CD4-positive, CD25-positive, alpha-beta regulatory T cell (primary cell): ENCODE measurements at places on chromosomes 1 and 21.

DNA sequence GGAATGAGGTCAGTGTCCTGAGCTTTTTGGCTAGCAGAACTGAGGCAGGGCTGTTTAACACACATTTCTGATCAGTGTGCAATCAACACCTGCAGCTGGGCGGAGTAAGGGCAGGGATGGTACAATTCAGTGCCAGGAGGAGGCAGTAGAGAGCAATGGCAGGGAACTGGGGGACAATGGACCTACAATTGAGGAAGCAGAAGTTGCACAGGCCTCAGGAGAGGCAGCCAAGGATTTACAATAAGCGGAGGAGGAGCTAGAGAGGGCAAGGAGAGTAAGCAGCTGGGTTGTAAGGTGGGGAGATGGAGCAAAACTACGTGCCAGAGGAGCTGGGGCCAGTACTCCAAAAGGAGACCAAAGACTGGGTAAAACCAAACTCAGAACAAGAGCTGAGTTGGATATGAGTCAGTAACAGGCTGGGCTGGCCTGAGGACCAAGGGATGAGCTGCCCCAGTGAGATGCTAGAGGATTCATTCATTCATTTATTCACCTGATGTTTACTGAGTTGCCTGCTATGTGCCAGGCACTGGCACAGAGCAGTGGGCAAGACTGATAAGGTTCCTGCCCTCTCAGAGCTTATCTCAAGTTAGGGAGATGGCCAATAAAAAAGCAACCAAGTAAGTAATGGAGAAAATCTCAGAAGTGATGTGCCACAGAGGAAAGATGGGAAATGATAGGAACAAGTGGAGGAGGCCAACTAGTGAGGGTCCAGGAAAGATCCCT lies 10.4 kb upstream of the GALE start:
- H3K4me3 ChIP-seq, result no peak overlapping the region
- DNase-seq, result peak; percentile 76
- no peak overlapping the region for H3K27ac ChIP-seq
- peaks cover 26% of the 10 kb centered on the region for H3K36me3 ChIP-seq
- no peaks in the 10 kb centered on the region for H3K27me3 ChIP-seq

- no peaks in the 10 kb centered on the region for H3K27me3 ChIP-seq
- no peaks in the 10 kb centered on the region for H3K36me3 ChIP-seq
- H3K27ac ChIP-seq, result no peak overlapping the region
- H3K4me1 ChIP-seq, result no peaks in the 10 kb centered on the region
- no peak for DNase-seq
These were observed 8.8 kb upstream of the SAMD11 start for GRCh38 chr1:914891-915280.

GRCh38 chr1:29362116-29362515 lies 125.8 kb downstream of the PTPRU start:
- no peaks in the 10 kb centered on the region for H3K4me1 ChIP-seq
- no peaks in the 10 kb centered on the region for H3K36me3 ChIP-seq
- no peak overlapping the region for H3K27ac ChIP-seq

DNA sequence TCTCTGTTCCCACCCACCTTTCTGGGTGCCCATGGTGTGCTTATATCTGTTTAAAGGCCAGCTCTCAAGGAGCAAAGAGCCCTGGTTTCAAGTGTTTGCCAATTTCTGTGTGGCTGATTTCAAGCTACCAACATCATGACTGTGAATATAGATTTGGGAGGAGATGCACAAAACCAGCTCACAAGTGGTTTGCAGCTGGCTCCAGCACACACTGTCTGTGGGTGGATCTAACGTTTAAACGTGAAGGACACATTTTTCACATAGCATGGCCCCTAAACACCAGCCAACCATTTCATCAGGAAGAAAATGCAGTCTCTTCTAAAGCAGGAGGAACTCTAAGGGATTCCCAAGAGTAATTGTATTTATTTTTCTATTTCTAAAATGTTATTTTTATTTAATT lies 65.2 kb downstream of the FCRL5 start:
- no peak for DNase-seq
- H3K4me3 ChIP-seq, result no peak overlapping the region
- H3K36me3 ChIP-seq, result no peaks in the 10 kb centered on the region

- no peak overlapping the region for H3K4me3 ChIP-seq
- DNase-seq, result no peak
- no peaks in the 10 kb centered on the region for H3K36me3 ChIP-seq
- H3K27ac ChIP-seq, result no peak overlapping the region
These were observed 346.7 kb upstream of the ADGRL4 start for GRCh38 chr1:79353224-79353623.
